GM23248 (cell line): ENCODE measurements at places on chromosomes 16 and 17. TPM values are rescaled to one million over a fixed set of nuclear protein-coding genes. Genes with fewer than 3 reads are reported as not detected.

The CHP2 gene
- not detected in 2 replicates for total RNA-seq

- H3K27ac ChIP-seq, result 0 out of 2 replicates have a peak overlapping the region, but pooled peaks have one; percentile 18
- peak; percentile 93 for DNase-seq
- H3K4me1 ChIP-seq, result no peaks in the 10 kb centered on the region
- H3K4me3 ChIP-seq, result peak overlapping the region; percentile 43; the same call in 1 of the 2 replicates
- no peaks in the 10 kb centered on the region for H3K36me3 ChIP-seq
- H3K27me3 ChIP-seq, result no peaks in the 10 kb centered on the region
These were observed 3.5 kb upstream of the PKMYT1 start for GRCh38 chr16:2983706-2984136.

DNA sequence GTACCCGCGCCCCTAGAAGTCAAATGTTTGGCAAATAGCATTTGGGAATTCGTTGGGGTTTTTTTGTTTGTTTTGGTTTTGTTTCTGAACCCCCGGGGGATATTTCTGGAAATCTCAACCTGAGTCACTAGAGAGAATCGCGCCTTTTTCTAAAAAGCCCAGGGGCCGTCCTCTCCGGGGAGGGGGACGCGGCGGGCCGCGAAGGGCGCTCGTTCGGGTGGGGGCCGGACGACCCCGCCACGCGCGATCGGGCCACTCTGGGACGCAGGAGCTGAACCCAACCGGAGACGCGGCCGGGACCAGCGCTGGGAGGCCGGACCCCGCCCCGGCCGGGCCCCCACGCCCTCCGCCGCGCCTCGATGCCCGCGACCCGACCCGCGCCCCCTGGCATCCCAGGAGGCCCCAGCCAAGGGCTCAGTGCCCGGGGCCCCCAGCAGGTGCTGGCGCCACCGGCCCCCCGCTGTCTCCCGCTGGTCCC is 302 bp downstream of the LITAF start:
- no peaks in the 10 kb centered on the region for H3K27me3 ChIP-seq
- peak overlapping the region; percentile 72 for H3K27ac ChIP-seq
- H3K36me3 ChIP-seq, result no peaks in the 10 kb centered on the region
- H3K4me3 ChIP-seq, result peak overlapping the region; percentile 86
- H3K4me1 ChIP-seq, result peaks cover 40% of the 10 kb centered on the region

- H3K36me3 ChIP-seq, result peaks cover 7% of the 10 kb centered on the region; the same call in 1 of the 2 replicates
- no peak overlapping the region for H3K27ac ChIP-seq
- no peaks in the 10 kb centered on the region for H3K4me1 ChIP-seq
- no peak for DNase-seq
These were observed 6.6 kb downstream of the HSD11B2 start for GRCh38 chr16:67437513-67437912.

DNA sequence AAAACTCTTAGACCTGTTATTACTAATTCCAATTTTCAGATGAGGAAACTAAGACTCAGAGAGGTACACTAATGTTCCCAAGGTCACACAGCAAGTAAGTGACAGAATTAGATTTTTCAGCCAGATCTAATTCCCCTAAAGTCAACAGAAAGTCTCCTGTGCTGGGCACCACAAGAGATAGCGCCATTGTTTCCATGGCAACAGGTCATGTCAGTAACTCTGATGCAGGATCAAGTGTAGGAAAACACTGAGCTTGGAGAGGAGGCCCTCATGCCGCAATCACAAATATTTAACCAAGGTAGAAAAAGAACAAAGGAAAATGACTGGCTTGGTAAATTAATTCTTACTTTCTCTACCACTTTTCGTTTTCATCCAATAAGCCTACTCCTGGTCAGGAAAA is 166.0 kb upstream of the CDH13 start:
- H3K4me1 ChIP-seq, result no peaks in the 10 kb centered on the region
- peaks cover 13% of the 10 kb centered on the region for H3K27me3 ChIP-seq
- no peak for DNase-seq

DNA sequence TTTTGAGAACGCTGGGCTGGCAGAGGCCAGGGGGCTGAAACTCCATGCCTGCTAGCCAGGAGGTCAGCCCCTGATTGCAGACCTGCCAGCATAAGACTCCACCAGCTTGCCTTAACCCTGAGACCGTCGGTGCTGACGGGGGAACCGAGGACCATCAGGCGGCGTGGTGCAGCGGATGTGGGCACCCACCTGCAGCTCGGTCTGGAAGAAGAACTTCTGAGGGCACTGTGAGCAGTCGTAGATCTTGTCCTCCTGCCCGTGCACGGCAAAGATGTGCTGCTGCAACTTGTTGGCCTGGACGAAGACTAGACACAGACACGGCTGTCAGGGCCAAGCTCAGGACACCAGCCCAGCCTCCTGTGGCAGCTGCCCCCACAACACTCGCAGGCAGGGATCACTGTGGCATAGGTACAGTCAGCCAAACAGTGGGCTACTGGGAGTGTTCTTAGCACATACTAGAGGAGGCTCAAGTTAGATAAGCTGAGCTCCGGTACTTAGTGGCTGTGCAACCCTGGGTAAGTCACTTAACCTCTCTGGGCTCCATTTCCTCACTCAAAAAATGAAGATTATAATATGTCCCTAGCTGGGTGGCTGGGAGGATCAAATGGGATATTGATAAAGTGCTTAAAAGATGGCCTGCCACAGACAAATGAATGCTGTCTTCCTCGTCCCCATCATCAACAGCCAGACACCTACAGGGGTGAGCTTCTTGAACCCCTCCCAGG is 150.0 kb downstream of the C16orf78 start:
- H3K4me3 ChIP-seq, result no peak overlapping the region
- no peaks in the 10 kb centered on the region for H3K36me3 ChIP-seq
- H3K4me1 ChIP-seq, result no peaks in the 10 kb centered on the region
- H3K27ac ChIP-seq, result no peak overlapping the region

- no peaks in the 10 kb centered on the region for H3K4me1 ChIP-seq
- no peak overlapping the region for H3K27ac ChIP-seq
- no peak for DNase-seq
- H3K4me3 ChIP-seq, result no peak overlapping the region
- H3K36me3 ChIP-seq, result no peaks in the 10 kb centered on the region
These were observed 7.0 kb upstream of the OR2C1 start for GRCh38 chr16:3348547-3349167.

The TP53TG3F gene
- total RNA-seq, result not detected in 2 replicates

DNA sequence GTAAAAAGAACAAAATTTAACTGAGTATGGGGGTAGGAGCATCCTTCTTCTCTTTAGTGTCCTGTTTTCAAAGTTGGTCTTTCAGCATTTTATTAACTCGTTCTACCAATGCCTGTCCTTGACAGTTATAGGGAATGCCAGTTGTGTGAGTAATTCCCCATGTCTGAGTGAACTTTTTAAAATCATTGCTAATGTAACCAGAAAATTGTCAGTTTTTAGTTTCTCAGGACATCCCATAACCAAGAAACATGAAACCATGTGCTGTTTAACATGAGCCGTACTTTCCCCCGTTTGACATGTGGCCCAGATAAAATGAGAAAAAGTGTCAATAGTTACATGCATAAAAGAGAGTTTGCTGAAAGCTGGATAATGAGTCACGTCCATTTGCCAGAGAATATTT is 71.4 kb upstream of the ARL4D start:
- peak; percentile 36 for DNase-seq
- no peak overlapping the region for H3K4me3 ChIP-seq
- no peak overlapping the region for H3K27ac ChIP-seq
- no peaks in the 10 kb centered on the region for H3K27me3 ChIP-seq
- no peaks in the 10 kb centered on the region for H3K36me3 ChIP-seq

GRCh38 chr17:69431835-69432234 is 17.3 kb downstream of the MAP2K6 start:
- DNase-seq, result no peak
- no peaks in the 10 kb centered on the region for H3K27me3 ChIP-seq
- H3K4me1 ChIP-seq, result no peaks in the 10 kb centered on the region
- no peaks in the 10 kb centered on the region for H3K36me3 ChIP-seq
- no peak overlapping the region for H3K4me3 ChIP-seq
- H3K27ac ChIP-seq, result no peak overlapping the region

DNA sequence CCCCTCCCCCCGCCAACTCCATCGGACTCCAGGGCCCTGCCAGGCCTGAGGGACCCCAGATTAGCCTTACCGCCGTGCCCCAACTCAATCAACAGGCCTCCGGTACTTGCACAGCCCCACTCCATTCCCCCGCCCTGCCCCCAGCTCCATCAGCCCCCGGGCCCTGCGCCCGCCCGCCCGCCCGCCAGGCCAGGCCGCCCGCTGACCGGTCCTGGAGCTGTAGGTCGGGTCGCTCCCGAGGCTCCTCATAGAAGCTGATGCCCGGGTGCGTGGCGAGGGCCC is 308 bp downstream of the GTF3C1 start:
- H3K4me3 ChIP-seq, result peak overlapping the region; percentile 99
- H3K27ac ChIP-seq, result 0 out of 2 replicates have a peak overlapping the region, but pooled peaks have one; percentile 4
- H3K36me3 ChIP-seq, result 0 out of 2 replicates have a peak, but pooled peaks cover 4% of the 10 kb centered on the region
- H3K27me3 ChIP-seq, result no peaks in the 10 kb centered on the region

GRCh38 chr17:50354776-50355175 is 8.8 kb downstream of the XYLT2 start:
- H3K27ac ChIP-seq, result no peak overlapping the region
- DNase-seq, result no peak
- no peak overlapping the region for H3K4me3 ChIP-seq
- H3K27me3 ChIP-seq, result no peaks in the 10 kb centered on the region

GRCh38 chr16:85856079-85856478 is 42.9 kb upstream of the IRF8 start:
- no peaks in the 10 kb centered on the region for H3K36me3 ChIP-seq
- no peak overlapping the region for H3K4me3 ChIP-seq
- no peak for DNase-seq
- no peaks in the 10 kb centered on the region for H3K4me1 ChIP-seq

The HASPIN gene
- 1.9 and 3.0 TPM in 2 replicates for total RNA-seq

The CTRB1 gene
- total RNA-seq, result not detected in 2 replicates

DNA sequence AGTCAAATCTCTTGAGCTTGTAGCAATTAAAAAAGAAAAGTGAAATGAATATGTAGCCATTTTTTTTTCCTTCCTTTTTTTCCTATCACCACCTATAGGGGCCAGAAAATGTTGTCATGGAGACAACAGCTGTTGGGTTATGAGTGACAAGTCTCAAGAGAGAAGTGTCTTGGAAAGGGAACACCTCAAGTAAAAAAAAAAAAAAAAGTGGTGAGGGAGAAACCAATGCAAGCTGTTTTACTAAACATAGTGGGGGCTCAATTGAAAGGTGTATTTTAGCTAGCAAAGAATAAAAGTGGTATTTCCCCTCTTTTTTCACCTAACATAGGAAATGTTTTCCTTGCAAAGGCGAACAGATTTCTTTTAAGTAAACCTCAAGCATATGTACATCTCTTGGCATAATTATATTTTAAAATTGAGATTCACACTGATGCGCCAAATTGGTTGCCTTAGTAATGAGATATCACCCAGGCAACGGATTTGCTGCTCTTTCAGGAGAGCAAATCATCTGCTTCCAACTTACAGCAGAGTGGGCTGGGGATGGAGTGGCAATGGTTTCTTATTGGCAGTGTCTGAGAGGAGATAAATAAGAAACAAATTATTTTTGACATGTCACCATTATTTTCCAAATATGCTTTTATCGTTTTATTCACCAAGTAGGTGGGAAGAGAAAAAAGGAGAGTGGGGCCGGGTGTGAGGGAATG is 183.6 kb downstream of the MYO1D start:
- no peaks in the 10 kb centered on the region for H3K36me3 ChIP-seq
- no peak overlapping the region for H3K27ac ChIP-seq
- H3K27me3 ChIP-seq, result no peaks in the 10 kb centered on the region
- H3K4me1 ChIP-seq, result 0 out of 2 replicates have a peak, but pooled peaks cover 5% of the 10 kb centered on the region
- H3K4me3 ChIP-seq, result no peak overlapping the region
- no peak for DNase-seq

The CD7 gene
- 0.22 TPM in 1 of 2 replicates, not detected in the other for total RNA-seq
